Forelimb muscle (tissue), 1 donor: ENCODE measurements at places on chromosomes 13 and 19. TPM values are rescaled to one million over a fixed set of nuclear protein-coding genes. Genes with fewer than 3 reads are reported as not detected.

DNA sequence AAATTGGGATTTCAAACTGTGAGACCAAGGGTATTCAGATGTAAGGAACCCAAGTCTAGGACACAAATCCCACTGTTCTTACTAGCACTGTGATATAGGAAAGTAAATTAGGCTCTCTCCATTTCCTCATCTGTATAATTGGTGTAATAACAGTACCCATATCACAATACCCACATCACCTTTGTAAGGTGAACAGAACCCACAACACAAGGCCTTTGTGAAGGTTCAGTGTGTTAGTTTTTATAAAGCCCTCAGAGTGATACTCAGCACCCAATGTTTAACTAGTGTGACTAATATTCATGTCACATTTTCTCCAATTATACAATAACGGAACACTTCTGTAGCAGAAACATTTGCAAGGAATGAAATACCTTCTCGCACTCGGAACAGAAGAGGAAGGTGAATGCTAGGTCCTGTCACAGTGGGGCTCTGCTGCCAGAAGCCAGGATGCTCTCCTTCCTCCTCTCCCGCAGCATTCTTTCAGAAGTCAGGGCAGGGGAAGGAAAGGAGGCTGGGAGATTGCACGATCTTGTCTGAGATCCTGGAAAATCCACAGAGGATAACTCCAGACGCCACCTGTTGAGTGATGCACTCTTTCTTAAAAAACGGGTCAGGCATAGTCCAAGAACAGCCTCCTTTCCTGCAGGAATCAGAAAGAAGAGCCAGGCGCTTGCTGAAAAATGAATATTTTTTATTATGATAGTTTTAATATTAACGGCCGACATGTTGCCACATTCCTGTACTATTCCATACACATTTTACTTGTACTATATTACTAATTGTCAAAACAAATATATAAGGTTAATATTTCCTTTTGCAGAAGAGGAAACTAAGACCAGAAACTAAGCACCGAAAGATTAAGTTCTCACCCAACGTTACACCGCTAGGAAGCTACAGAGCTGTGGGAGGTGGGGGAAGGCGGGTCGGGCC lies 762 bp downstream of the ZNF45 start:
- DNase-seq: no peak

DNA sequence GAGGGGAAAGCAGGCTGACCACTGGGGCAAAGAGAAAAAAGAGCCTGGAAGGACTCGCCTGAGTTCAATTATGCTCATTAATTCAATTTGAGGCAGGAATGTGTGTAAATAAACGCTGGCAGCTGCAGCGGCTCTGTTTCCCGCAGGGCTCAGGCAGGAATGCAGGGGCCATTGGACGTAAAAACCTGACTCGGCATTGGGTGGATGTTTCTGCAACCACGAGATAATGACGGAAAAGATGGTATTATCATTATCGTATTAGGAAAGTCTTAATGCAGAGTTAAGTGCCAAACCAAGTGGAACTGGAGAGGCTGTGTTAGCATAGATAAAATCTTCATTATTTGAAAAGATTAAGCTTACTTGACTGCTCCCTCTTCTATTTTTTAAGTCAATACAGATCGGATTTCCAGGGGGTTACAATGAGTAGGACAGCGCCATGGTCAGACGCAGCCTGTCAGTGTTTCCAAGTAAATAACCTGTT lies 169.8 kb downstream of the SHISA2 start:
- no peak for DNase-seq

DNA sequence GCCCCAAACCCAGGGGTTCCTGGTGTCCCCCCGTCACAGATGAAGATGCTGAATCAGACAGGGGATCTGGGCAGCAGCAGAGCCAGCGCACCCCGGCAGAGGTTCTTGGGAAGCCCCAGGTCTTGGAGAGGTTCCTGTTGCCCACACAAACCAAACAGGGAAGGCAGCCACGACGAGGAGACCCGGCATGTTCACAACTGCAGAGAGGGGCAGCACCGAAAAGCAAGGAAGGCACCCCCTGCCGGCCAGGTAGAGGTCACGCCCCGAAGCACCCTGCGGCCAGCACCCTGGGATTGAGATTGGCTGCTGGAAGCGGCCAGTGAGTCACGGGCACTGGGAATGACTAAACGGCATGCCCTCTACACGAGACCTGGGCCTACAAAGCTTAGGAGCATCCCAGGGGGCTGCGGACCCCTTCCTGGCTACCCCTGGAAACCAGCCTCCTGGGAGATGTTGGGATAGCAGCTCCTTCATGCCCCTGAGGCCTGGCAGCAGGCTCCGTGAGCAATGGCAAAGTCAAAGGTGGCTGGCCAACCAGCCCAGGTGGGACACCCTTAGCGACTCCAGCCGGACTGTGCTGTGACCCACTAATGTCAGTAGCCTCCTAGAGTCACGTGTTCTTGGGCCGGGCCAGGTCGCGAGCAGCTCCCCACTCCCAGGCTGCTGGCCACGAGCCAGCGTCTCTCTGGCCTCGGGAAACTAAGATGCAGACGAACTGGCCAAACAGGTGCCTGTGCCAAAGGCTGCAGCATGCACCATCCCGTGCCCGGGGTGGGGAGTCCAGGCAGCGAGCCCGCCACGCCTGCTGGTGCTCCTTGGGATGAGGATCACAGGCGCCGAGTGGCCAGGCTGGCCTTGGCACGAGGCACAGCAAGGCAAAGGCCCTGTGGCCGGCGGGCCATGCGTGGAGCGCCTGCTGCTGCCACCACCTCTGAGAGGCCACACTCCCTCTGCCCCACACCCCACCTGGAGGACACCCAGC lies 43.2 kb downstream of the MLLT1 start:
- no peak for DNase-seq

- DNase-seq: no peak
Observed at GRCh38 chr13:97238883-97239282, 16.8 kb downstream of the MBNL2 start.

- no peak for DNase-seq
Observed at GRCh38 chr13:71858647-71859046, 8.4 kb downstream of the DACH1 start.

- no peak for DNase-seq
Observed at GRCh38 chr13:48476215-48476614, 56.7 kb downstream of the RCBTB2 start.

- no peak for DNase-seq
Observed at GRCh38 chr19:31114585-31114984, 234.7 kb downstream of the TSHZ3 start.

GRCh38 chr19:50657712-50658440 lies 8.6 kb downstream of the C19orf81 start:
- DNase-seq: no peak

- no peak for DNase-seq
Observed at GRCh38 chr13:24625870-24626849, 54.0 kb upstream of the ATP12A start.

GRCh38 chr13:32023096-32023495 lies 8.5 kb upstream of the FRY start:
- no peak for DNase-seq

- DNase-seq: no peak
Observed at GRCh38 chr13:111115061-111115964, at the start of gene ARHGEF7. Gene ARHGEF7, plus strand, starts transcription at chr13:111115310. Its CDS starts 217 bp downstream, at chr13:111115527.

- DNase-seq: no peak
Observed at GRCh38 chr13:81927347-81927746, 1586.4 kb upstream of the SPRY2 start.

DNA sequence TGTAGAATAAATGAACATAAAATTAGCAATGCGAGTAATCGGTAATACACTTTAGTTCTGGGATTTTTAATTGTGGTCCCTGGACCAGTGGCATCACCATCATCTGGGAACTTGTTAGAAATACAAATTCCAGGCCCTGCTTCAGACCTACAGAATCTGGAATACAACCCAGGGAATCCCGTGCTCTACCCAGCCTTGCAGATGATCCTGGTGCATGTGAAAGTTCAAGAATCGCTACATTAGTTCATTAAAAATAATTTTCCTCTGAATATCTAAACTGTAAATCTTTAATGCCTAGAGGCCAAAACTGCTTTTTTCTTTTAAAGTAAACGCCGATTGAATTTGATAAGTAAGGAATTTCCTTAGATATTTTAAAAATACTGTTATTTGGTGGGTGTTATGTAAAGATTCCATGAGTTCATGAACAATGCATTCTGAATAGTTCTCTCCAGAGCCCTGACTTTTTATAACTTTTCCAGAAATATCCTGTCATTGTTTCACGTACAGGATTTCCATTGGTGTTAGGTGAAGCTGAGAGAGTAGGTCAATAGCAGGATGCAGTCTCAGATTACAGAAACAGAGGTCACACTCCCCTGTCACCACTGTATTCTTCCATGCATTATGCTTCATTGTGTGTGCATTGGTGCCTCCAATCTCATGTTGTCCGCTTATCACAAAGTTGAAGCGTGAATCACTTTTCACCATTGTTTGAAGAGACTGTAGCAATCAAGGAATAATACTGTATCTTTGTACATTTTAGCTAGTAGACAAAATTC lies 596.5 kb upstream of the KLF12 start:
- no peak for DNase-seq

DNA sequence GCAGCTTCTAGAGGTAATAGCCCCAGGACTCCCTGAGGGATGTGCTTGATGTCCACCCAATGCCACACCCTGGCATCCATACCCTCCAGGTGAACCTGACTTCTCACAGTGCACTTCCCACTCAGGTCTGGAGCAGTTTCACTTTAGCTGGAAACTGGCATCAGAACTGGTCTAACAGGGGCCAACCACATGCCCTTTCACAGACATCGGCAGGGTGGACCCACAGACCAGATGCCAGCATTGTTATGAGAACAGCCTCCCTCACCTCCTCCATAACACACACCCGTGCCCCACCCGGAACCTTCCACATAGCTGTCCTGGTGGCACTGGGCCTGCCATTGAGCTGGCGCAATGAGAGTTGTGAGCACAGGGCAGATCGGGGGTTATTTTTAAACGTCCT lies 77.4 kb upstream of the GPR12 start:
- DNase-seq: no peak

- no peak for DNase-seq
Observed at GRCh38 chr13:37383856-37384370, 214.7 kb downstream of the POSTN start.

- DNase-seq: no peak
Observed at GRCh38 chr19:50430888-50431342, 1.8 kb upstream of the MYBPC2 start.

DNA sequence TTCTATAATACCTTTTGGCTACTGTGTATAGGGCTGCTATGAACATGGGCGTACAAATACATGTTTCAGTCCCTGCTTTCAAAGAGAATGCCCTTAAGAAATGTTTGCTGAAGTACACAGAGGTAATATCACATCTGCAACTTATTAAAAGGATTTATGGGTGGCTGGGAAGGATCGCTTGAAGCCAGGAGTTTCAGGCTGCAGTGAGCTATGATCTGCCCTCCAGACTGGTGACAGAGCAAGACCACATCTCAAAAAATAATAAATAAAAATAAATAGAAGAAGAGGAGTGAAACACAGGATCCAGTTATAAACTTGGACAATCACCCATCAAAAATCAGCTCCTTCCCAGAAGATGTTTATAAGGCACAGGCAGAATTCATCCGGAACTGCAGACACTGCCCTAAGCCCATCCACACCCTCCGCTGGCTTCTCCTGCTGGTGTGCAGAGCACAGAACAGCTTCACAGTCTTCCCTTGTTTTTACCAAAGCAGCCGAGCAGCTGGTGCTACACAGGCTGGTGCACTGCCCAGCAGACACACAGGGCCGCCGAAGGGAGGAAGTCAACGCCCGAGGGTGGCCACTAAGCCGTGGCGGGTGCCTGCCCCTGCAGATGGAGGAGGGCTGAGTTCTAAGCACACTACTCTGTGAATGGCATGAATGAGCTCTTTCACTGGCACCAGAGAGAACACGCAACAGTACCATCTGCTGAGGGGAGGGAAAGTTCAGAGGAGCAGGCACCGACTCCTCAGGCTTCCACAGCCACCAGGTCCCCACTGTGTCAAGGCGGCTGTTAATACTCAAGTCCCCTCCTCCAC lies 44.0 kb downstream of the BRD4 start:
- no peak for DNase-seq

Gene C1QTNF9B
- polyA plus RNA-seq: 2.0 TPM

Gene UBE2L5
- 0.52 TPM for polyA plus RNA-seq

Gene BRSK1
- 7.4 TPM for polyA plus RNA-seq

Gene ZNF439
- 4.4 TPM for polyA plus RNA-seq

Gene KLHL1
- not detected for polyA plus RNA-seq

Gene PLA2G4C
- 61.7 TPM for polyA plus RNA-seq

Gene ICAM4
- 0.25 TPM for polyA plus RNA-seq

Gene SLC10A2
- polyA plus RNA-seq: not detected
